ENCODE measurements at places on chromosomes 4 and X. TPM values are rescaled to one million over a fixed set of nuclear protein-coding genes. Genes with fewer than 3 reads are reported as not detected.

Gene DDX53
- total RNA-seq = not detected

Gene CXCR3
- not detected for total RNA-seq

Gene CLCN4
- 44.0 TPM for total RNA-seq

Gene SLC49A3
- 0.36 TPM for total RNA-seq

Gene BMP2K
- 107 TPM for total RNA-seq

Gene FGF13
- 47.2 TPM for total RNA-seq

Gene GRID2
- 194 TPM for total RNA-seq

Gene SMARCA1
- 50.4 TPM for total RNA-seq

Gene KLF3
- total RNA-seq = 24.8 TPM
